Naive thymus-derived CD8-positive, alpha-beta T cell (primary cell): ENCODE measurements at places on chromosomes 4 and X. TPM values are rescaled to one million over a fixed set of nuclear protein-coding genes. Genes with fewer than 3 reads are reported as not detected.

Gene GPR50
- not detected for total RNA-seq

Gene UGT8
- total RNA-seq, result 0.60 TPM

GRCh38 chr4:73731968-73732610, 8.3 kb upstream of the CXCL8 start:
- H3K36me3 ChIP-seq, result no peaks in the 10 kb centered on the region
- no peaks in the 10 kb centered on the region for H3K4me1 ChIP-seq
- DNase-seq, result no peak
- no peak overlapping the region for H3K27ac ChIP-seq
- no peak overlapping the region for H3K4me3 ChIP-seq
- peaks cover 12% of the 10 kb centered on the region for H3K27me3 ChIP-seq

DNA sequence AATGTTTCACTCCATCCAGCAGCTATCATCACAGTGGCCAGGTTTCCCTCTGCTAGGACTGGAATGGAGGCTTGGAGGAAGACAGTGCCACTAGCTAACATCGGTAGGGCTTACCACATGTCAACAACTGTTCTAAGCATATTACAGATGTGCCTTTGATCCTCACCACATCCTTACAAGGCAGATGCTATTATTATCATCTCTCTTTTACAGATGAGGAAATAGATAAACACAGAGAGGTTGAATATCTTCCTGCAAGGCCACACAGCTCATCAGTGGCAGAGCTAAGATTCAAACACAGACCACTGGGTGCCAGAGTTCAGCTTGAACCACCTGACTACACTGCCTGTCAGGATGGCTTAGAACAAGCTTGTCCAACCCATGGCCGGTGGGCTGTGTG, 47.4 kb downstream of the MAMLD1 start:
- no peak overlapping the region for H3K27ac ChIP-seq
- no peak for DNase-seq
- H3K27me3 ChIP-seq, result no peaks in the 10 kb centered on the region
- peak overlapping the region; percentile 40 for H3K4me3 ChIP-seq

DNA sequence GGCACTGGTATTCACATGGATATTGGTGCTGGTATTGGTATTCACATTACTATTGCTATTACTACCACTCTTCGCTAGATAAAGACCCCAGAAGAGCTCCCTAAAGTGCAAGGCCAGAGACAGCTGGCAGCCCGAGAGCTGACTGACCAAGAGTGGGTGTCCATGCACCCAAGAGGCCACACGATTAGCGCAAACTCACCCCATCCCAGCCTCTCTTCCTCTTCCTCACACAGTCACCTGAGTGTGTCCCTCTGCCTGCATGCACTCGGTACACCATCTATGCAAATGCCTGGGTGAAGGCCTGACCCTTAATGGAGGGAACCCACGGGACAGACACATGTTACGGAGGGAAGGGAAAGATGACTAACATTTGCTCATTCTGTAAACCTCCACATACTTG, 86.7 kb downstream of the HAUS3 start:
- H3K4me3 ChIP-seq, result no peak overlapping the region
- no peaks in the 10 kb centered on the region for H3K36me3 ChIP-seq
- H3K27me3 ChIP-seq, result no peaks in the 10 kb centered on the region
- H3K4me1 ChIP-seq, result no peaks in the 10 kb centered on the region
- no peak overlapping the region for H3K27ac ChIP-seq
- no peak for DNase-seq

- H3K27ac ChIP-seq, result no peak overlapping the region
- DNase-seq, result no peak
- H3K36me3 ChIP-seq, result no peaks in the 10 kb centered on the region
- no peaks in the 10 kb centered on the region for H3K4me1 ChIP-seq
Measured at GRCh38 chrX:26586570-26586969, 370.6 kb downstream of the MAGEB5 start.

DNA sequence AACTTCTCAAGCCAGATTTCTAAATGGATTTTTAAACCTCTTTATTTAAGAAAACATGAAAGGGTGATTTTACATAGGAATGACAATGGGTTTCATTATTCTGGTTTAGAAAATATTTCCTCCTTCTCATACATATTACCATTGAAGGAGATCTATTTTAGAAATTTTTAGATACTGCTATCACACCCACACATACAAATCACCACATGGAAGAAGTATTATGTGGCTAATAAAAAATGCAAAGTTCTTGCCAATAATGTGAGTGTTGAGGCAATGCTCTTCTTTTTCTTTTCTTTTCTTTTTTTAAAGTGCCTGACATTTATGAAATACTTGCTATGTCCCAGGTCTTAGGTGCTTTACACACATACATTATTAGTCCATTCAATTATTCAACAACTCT, 6.8 kb downstream of the STAP1 start:
- no peaks in the 10 kb centered on the region for H3K36me3 ChIP-seq
- no peak overlapping the region for H3K4me3 ChIP-seq
- H3K27ac ChIP-seq, result no peak overlapping the region
- no peaks in the 10 kb centered on the region for H3K27me3 ChIP-seq
- no peak for DNase-seq

- peaks cover 45% of the 10 kb centered on the region for H3K4me1 ChIP-seq
- H3K27me3 ChIP-seq, result no peaks in the 10 kb centered on the region
- DNase-seq, result no peak
- peaks cover 2% of the 10 kb centered on the region for H3K36me3 ChIP-seq
- no peak overlapping the region for H3K4me3 ChIP-seq
Measured at GRCh38 chr4:102758241-102759160, 2.3 kb downstream of the MANBA start.

- DNase-seq, result no peak
- no peak overlapping the region for H3K4me3 ChIP-seq
- no peaks in the 10 kb centered on the region for H3K36me3 ChIP-seq
- no peaks in the 10 kb centered on the region for H3K4me1 ChIP-seq
Measured at GRCh38 chr4:149993030-149993429, 85.2 kb upstream of the DCLK2 start.

DNA sequence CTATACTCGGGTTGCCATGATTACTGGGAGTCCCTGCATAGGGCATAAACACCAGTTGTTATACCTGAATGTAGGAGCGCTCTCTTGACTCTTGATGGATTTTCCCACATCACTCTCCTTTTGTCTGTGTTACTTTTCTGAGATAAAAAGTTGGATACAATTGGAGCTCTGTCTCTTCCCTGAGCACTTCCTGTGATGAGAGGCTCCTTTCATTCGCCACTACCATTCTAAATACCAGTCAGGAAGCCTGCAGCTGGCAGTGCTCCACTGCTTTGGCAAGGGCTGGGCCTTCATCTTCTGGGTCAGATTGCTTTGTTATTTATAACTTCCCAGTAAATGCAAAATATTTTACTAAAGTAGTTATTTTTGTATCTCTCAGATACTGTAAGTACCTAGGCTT, 13.9 kb downstream of the TCEANC start:
- DNase-seq, result no peak
- peaks cover 1% of the 10 kb centered on the region for H3K4me1 ChIP-seq
- no peaks in the 10 kb centered on the region for H3K27me3 ChIP-seq
- peaks cover 50% of the 10 kb centered on the region for H3K36me3 ChIP-seq
- H3K27ac ChIP-seq, result peak overlapping the region; percentile 88
